ENCODE measurements at places on chromosomes 16 and 17. TPM values are rescaled to one million over a fixed set of nuclear protein-coding genes. Genes with fewer than 3 reads are reported as not detected.

Gene RSKR
- not detected for polyA plus RNA-seq

Gene TLCD1
- 0.52 TPM for polyA plus RNA-seq

Gene SLC13A5
- polyA plus RNA-seq: not detected

Gene NPIPA8
- 3.9 TPM for polyA plus RNA-seq

Gene TSC2
- 50.8 TPM for polyA plus RNA-seq

Gene SLC2A4
- polyA plus RNA-seq: not detected

Gene UMOD
- polyA plus RNA-seq: not detected

Gene OMG
- not detected for polyA plus RNA-seq

Gene HEXIM1
- polyA plus RNA-seq: 2.8 TPM

Gene RNF157
- 20.5 TPM for polyA plus RNA-seq

Gene TPSAB1
- polyA plus RNA-seq: not detected

Gene TMED6
- polyA plus RNA-seq: not detected

Gene PABPN1L
- not detected for polyA plus RNA-seq

Gene TMEM101
- 22.7 TPM for polyA plus RNA-seq

Gene CCL16
- polyA plus RNA-seq: not detected

Gene ASIC2
- polyA plus RNA-seq: not detected

Gene CFDP1
- polyA plus RNA-seq: 37.1 TPM

Gene RRN3
- 22.9 TPM for polyA plus RNA-seq

Gene GPR142
- polyA plus RNA-seq: not detected

Gene SLC6A2
- polyA plus RNA-seq: not detected

Gene FAM83G
- 1.6 TPM for polyA plus RNA-seq

Gene ABCA10
- polyA plus RNA-seq: not detected

Gene CD68
- 0.59 TPM for polyA plus RNA-seq

Gene SPNS3
- 4.8 TPM for polyA plus RNA-seq

Gene PRSS36
- polyA plus RNA-seq: 0.47 TPM

Gene NUDT7
- 17.4 TPM for polyA plus RNA-seq

Gene PIK3R5
- polyA plus RNA-seq: 18.5 TPM

Gene EMP2
- polyA plus RNA-seq: not detected

Gene LRRC37A
- 1.5 TPM for polyA plus RNA-seq

Gene TMC8
- 172 TPM for polyA plus RNA-seq

Gene KRTAP4-5
- not detected for polyA plus RNA-seq

Gene SLFN14
- polyA plus RNA-seq: 0.18 TPM

Gene CACNA1G
- not detected for polyA plus RNA-seq

Gene GLIS2
- not detected for polyA plus RNA-seq

Gene IRX6
- polyA plus RNA-seq: not detected

Gene CCL17
- not detected for polyA plus RNA-seq

Gene KRTAP2-1
- polyA plus RNA-seq: not detected

Gene PYDC1
- polyA plus RNA-seq: not detected

Gene TEX14
- polyA plus RNA-seq: not detected

Gene HS3ST4
- not detected for polyA plus RNA-seq

Gene ALOX12
- polyA plus RNA-seq: 0.19 TPM

Gene TEX19
- polyA plus RNA-seq: not detected

Gene NEUROD2
- polyA plus RNA-seq: 0.06 TPM

Gene ARMC5
- polyA plus RNA-seq: 4.3 TPM

Gene HS3ST3A1
- polyA plus RNA-seq: 1.8 TPM

Gene CES3
- not detected for polyA plus RNA-seq

Gene VAT1L
- not detected for polyA plus RNA-seq

Gene CHCT1
- 0.54 TPM for polyA plus RNA-seq
